ENCODE measurements at places on chromosomes 12 and 14.

DNA sequence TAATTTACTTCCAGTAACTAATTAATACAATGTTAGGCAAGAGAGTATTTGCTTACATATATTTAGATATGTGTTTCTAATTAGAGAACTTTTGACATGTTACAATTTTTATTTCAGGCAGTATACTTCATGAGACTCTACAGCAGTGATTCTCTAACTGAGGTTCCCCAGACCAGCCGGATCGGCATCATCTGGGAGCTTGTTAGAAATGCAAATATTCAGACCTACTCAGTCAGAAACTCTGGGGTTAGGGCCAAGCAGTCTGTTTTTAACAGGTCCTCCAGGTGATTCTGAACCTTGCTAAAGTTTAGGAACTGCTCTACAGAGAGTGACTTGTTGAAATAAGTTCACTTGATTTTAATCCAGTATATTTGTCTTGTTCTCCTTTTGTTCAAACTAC is 46.5 kb downstream of the ARID2 start:
- DNase-seq = no peak

- no peak for DNase-seq
These were observed 154.4 kb downstream of the CALM1 start for GRCh38 chr14:90551070-90551704.

DNA sequence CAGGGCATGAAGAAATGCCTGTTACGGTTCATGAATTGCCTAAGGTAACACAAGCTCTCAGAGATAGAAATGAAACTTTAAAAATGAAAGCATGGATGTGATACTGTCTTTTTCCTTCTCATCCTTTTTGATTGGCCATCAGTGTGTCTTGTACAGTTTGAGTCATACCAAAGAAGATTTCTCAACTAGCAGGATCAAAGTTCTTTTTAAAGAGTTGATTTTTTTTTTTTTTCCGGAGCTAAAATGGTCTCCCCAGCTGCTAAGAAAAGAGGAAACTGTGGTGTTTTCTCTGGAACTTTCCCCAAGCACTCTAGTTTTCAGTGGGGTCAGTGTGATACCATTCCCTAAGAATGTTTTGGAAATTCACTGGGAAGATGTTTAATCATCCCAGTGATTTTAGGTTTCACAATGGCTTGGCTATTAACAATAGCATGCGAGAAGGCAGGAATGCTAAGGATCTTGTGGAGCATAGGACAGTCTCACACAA is 105.0 kb downstream of the ETNK1 start:
- DNase-seq = no peak

- DNase-seq = no peak
These were observed 24.0 kb downstream of the ITGA7 start for GRCh38 chr12:55683676-55684075.

DNA sequence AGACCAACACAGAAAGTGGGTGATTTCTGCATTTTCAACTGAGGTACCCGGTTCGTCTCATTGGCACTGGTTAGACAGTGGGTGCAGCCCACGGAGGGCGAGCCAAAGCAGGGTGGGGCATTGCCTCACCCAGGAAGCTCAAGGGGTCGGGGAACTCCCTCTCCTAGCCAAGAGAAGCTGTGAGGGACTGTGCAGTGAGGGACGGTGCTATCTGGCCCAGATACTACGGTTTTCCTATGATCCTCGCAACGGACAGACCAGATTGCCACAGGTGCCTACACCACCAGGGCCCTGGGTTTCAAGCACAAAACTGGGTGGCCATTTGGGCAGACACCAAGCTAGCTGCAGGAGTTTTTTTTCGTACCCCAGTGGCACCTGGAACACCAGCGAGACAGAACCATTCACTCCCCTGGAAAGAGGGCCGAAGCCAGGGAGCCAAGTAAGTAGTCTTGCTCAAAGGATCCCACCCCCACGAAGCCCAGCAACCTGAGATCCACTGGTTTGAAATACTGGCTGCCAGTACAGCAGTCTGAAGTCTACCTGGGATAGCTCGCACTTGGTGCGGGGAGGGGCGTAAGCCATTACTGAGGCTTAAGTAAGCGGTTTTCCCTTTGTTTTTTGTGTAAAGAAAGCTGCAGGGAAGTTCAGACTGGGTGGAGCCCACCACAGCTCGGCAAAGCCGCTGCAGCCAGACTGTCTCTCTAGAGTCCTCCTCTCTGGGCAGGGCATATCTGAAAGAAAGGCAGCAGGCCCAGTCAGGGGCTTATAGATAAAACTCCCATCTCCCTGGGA is 25.5 kb upstream of the NAA30 start:
- no peak for DNase-seq

- DNase-seq = no peak
These were observed 203.4 kb downstream of the TMX1 start for GRCh38 chr14:51443195-51444018.

GRCh38 chr14:28297559-28297958 is 469.0 kb upstream of the FOXG1 start:
- DNase-seq = no peak

DNA sequence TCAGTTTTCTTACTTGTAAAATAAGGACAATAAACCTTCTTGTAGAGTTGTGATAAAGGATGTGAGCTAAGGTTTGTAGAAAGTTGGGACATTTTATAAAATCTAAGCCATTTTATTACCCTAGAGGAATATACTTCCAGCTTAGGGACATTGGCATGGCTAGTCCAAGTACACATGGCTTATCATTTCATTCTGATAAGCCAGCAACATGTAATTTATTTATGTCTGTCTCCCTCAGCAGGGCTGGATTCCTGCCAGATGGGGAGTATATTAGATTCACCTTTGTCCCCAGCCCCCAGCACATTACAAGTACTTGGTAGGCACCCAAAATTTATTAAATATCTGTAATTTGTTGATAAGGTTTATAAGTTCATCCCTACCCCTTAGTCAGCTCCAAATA is 6.3 kb upstream of the ATG14 start:
- DNase-seq = no peak

DNA sequence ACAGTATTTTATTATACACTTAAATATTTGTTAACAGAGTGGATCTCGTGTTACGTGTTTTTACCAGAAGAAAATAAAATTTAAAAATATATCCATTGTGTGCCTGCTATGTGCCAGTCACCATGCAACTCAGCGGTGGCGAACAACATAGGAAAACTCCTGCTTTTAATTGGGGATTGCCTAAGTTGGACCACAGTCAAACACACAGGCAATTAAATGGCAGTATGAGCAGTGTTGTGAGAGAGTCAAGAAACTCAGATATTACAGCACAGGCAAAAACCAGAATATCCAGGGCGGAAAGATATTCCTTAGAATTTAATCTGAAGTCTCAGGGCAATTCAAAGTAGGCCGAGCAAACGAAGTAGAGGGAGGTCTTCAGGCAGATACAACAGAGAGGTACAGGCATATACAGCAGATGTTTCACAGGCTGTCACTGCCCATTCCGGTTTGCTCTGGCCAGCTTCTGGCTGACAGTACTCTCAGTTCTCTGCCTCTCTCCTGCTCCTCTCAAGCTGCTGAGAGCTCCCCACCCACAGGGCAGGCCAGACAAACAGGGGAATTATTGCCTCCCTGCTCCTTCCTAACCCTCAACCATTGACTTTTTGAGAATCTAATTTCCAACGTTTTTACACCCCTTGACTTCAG is 540.2 kb upstream of the TMEM132C start:
- DNase-seq = no peak

- no peak for DNase-seq
These were observed 48.6 kb downstream of the PCNX1 start for GRCh38 chr14:70955543-70956480.

GRCh38 chr14:90678420-90678819 is 137.8 kb downstream of the TTC7B start:
- DNase-seq = no peak

GRCh38 chr14:65776193-65776852 is 363.8 kb downstream of the FUT8 start:
- no peak for DNase-seq

DNA sequence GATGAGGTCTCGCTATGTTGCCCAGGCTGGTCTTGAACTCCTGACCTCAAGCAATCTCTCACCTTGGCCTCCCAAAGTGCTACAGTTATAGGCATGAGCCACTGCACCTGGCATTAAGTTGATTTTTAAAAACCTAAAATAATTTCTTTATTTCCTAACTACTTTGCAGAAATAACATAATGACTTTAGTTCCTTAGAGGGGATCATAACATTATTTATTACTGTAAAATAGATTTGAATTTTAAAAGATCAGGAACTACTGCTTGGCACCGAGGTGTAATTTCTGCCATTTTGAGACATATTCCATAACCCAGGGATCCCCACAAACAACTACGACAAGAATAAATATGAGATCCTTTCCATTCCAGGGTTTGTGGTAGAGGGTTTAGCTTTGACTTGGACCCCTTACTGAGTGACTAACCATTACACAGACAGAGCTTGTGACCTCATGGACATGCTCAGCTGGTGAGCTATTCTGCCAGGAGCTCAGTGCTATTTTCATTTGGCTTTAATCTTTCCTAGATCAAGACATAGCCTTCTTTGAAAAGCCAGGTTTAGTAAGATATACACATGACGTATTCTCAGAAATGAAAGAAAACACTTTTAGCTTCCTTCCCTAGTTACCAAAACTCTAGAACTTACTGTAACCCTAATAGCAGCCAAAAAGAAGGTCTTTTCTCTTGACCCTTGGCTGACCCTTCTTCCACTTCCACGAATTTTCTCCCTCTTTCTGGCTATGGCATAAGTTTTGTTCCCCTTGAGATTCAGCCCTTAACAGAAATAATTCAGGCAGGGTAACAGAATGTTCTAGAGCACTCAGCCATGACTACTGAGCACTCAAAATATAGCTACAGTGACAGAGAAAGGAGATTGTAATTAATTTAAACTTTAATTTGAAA is 75.1 kb upstream of the NUDT4 start:
- no peak for DNase-seq

- DNase-seq = no peak
These were observed 7.4 kb upstream of the SYCP3 start for GRCh38 chr12:101746661-101747060.

- no peak for DNase-seq
These were observed 354.3 kb downstream of the CEP128 start for GRCh38 chr14:80587096-80587724.

DNA sequence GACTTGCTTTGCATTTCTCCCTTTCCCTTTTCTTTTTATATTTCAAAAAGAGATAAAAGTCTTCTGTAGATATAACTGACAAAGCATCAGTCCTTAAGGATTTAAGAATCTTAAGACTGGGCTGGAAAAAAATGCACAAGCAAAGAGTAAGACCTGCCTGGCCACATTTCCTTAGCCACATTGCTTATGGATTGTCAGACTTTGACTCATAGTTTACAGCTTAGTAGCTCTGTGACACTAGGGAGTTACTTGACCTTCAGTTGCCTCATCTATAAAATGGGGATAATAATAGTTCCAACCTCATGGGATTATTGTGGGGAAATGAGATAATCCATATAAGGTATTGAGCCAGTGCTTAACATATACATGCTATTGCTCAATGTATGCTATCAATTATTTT is 66.4 kb upstream of the STK38L start:
- DNase-seq = no peak

DNA sequence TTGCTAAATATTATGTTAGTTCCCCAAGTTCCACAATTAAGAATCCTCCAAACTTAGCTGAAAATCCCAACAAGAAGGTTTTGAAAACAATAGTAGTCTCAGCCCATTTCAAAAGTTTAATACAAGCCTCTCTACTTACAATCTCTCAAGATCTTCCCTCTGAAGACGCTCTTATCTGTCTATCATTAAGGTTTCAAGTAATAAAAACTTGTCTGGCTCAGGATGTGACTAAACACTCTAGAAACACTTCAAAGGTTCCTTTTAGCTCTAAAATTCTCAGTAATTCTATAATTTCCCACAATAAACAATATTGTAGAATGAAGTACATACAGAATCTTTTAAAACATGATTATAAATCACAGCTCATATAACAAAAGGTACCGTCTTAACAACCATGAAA is 16.3 kb downstream of the YAF2 start:
- DNase-seq = no peak

- no peak for DNase-seq
These were observed 39.4 kb downstream of the HNRNPC start for GRCh38 chr14:21229821-21230220.

- no peak for DNase-seq
These were observed 11.6 kb downstream of the ACTN1 start for GRCh38 chr14:68967459-68967940.
